Muscle of back (tissue), 13 donors: ENCODE measurements at places on chromosomes 7 and 10.

- DNase-seq: no peak
These were observed 3.3 kb upstream of the PRSS2 start for GRCh38 chr7:142767451-142767850.

DNA sequence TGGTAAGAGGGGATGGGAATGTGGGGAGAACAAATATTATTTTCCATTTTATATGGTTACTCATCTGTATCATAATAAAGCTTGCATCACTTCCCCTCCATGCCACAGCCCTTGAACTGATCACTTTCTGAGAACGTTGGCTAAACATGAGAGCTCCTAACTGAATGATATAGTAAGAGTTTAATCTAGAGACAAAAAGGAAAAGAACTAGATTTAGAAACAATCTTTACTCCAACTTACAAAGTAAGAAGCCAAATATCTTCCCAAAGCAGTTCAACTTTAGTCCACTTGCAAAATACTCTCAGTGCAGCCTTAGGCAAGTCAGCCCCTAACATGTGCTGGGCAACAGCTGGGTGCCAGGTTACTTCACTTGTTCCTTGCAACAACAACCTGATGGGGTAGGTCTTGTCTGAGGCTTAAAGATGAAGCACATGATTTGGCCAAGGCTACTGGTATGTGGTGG is 20.3 kb downstream of the SMURF1 start:
- DNase-seq: no peak

DNA sequence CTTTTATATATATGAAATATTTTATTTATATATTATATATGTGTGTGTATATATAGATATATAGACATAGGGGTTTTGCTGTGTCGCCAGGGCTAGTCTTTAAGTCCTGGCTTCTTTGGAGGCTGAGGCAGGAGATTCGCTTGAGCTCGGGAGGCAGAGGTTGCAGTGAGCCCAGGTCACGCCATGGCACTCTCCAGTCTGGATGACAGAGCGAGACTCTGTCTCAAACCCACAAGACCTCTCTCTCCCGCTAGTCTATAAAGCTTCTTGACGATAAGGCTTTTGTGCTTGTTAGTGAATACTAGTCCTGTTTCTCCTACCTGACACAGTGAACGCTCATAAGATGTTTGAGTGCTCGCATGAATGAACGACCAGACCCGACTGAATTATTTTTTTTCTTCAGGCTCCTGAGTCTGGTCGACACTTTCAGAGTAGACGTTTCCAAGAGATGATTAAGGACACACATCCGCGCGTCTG is 577 bp upstream of the DDX21 start:
- no peak for DNase-seq

DNA sequence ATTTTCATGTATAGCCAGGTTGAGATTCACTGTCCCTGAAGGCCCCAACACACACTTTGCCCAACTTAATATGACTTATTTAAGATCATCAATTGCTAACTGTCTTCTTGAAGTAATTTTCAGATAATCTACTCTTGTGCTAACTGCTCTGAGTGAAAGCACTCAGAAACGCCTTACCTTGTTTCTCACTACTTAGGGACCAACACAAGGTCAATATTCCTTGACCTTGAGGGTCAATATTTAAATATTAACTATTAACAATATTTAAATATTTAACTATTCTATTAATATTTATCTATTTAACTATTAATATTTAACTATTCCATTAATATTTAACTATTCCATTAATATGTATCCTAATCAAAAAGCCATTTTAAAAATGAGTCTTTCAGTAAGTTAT is 26.0 kb upstream of the HNRNPH3 start:
- DNase-seq: no peak

GRCh38 chr10:91864099-91864498 is 45.2 kb downstream of the FGFBP3 start:
- no peak for DNase-seq

- no peak for DNase-seq
These were observed 186.1 kb downstream of the MLLT10 start for GRCh38 chr10:21720090-21720489.

DNA sequence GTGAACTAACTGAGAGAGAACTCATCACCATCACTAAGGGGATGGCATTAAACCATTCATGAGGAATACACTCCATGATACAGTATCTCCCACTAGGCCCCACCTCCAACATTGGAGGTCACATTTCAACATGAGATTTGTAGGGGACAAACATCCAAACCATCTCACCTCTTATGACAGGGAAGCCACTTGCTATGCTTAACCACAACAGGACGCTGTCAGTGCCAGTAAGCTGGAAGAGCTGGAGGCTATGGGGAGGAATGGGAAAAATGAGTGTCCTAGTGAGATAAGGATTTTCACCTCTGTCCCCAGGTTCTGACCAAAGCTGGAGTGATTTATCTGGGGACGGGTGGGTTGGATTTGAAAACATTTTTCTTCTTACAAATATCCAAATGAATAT is 17.6 kb downstream of the PLCE1 start:
- DNase-seq: no peak

GRCh38 chr10:14569274-14570060 is 205.2 kb downstream of the FAM107B start:
- DNase-seq: no peak

DNA sequence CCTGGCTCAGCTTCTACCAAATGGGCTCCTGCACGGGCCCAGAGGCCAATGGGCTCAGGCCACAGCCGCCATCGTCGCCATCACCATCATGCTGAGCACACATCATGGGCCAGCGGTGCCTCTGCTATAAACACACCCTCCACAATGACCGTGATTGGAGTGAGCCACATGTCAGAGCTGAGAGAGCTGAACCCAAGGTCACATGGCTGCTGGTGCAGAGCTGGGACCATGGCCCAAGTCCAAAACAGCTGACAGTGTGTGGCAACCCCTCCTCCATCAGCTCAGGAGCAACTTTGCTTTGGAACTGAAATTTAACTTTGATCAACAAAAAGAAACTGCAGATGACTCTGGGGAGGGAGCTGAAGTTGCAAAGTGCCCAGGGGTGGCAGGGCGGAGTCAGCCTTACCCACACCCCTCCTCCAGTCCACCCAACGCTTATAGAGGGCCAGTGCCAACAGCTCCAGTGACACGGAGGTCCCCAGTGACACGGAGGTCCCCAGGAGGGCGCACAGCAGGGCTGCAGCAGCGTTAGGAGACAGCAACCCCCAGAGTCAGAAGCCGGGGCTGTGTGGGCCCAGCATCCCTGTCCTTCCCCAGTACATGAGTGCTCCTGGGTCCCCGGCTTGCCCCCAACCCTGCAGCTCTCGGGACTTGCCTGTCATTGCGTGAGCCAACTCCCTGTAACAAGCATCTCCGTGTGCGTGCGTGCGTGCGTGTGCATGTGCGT is 249.6 kb downstream of the ELFN1 start:
- DNase-seq: peak; percentile 51

DNA sequence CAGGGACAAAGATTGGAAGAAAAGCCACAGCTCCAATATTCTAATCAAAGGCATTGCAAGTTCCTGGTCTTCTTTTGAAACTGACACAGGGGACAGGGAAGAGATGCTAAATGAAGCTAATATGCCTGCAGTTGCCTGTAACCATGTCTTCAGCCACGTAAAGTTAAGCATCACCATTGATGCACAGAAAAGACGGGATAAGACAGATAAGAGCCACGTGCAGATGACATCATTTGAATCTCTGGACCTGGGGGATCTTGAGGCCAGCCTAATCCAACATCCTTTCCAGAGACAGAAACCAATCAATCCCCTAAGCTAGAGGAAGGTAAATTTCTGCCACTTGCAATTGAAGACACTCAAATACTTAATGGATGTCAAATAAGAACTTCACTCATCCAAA is 93.4 kb downstream of the PIP4K2A start:
- DNase-seq: no peak

DNA sequence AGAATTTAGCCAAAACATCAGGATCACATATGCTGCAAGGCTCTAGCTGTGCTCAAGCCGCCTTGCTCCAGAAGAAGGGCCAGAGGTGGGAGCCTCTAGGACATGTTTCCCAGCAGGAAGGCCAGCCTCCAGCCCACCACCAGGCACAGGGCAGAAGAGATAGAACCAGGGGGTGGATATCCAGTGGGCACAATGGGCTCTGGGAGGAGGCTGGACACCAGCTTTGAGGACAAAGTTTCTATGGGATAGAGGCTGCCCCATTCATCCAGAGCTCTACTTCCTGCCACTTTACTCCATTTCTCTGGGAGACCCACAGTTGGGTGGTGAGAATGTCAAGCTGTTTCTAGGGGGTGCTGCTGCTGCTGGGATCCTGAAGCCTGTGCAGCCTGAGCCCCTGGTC is 77.1 kb downstream of the ARHGAP22 start:
- no peak for DNase-seq

DNA sequence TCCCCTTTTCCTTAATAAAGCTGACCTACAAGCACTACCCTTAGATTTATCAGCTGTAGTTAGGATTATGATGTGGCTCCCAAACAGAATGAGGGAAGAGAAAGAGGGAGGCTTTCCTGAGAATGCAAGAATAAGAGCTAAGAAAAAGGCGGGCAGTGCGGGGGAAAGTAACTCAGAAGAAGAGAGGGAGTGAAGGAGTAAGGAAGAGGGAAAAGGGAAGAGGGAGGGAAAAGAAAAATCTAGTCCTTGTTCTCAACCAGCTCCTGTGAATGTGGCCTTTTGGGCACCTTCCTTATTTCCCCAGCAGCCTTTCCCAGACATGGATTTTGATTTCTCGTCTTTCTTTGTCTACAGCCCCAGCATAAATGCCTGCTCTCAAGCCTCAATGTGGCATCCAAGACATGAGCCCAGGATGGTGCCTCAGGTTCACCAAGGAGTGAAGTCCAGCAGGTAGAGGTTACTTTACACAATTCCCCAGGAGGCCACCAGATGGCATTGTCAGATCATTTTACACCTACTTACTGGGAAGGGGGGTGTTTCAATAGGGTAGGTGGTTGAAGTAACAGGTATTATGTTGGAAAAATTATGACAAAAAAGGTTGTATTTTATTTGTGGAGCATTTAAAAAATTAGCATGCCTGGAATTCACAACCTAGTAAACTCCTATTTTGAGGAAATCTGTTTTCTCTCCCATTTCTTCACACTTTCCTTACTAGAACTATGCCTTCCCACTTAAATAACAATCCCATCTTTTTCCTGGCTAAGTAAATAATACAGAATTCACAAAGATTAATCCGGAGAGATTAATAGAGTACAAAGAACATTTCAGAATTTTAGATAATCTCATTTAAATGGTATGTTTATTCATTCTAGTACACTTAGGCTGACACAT is 106.5 kb downstream of the HTR7 start:
- DNase-seq: peak; percentile 12

- no peak for DNase-seq
These were observed 94.9 kb downstream of the SVOPL start for GRCh38 chr7:138606236-138606635.

DNA sequence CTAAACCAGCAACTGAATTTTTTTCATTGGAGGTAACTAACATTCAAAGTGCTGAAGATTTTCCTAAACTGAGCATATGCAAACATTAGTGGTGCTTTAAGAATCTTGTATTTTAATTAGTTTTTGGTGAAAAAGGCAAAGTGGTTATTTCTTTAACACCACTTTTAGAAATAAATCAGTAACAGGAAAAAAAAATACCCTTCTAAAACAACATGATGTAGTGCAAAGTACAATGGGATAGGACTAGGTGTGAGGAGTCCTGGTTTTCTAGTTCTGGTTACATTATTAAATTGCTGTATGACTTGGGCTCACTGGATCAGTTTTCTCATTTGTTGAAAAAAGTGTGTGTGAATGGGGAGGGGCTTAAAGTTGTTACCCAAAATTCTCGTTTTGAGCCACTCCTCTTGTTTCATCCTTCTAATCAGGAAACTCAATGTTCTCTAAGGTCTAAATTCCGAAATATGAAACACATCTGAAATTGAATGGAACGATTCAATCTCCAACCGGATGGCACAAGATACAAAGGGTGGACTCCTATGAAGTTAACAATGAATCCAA is 1.8 kb downstream of the WASL start:
- no peak for DNase-seq

DNA sequence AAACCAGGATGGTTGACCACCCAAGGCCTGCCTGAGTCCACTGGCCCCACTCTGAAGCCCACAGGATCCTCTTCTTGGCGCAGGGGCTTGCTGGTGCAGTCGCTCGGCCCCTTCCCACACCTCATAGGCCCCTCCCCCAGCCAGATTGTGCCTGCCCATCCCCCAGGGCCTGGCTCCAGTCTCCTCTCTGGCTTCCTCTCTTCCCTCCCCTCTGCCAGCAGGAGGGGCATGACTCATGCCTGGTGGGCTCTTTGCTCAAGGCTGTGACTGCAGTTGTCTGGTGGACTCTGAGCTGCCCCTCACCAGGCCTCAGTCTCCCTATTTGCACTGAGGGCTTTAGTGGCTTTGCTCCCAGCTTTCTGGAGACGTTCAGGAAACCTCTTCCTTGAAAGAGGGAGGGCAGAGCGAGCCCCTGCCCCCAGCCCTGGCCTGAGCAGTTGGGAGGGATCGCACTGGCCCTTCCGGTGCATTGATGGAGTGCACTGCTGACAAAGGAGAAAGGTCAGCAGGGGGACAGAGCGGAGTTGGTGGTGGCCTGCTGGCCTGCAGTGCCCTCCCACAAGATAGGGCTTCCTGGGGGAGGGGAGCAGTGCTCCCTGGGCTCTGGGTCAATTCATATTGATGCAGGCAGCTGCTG is 60.7 kb downstream of the ZMIZ1 start:
- DNase-seq: no peak

GRCh38 chr7:33932221-33932620 is 26.9 kb downstream of the BMPER start:
- DNase-seq: no peak

- no peak for DNase-seq
These were observed 2.4 kb upstream of the PIP start for GRCh38 chr7:143129477-143129876.
